Urothelium cell line (cell line): ENCODE measurements at places on chromosomes 7 and 10.

- DNase-seq: no peak
Observed at GRCh38 chr10:48805848-48806247, 121.2 kb downstream of the WDFY4 start.

DNA sequence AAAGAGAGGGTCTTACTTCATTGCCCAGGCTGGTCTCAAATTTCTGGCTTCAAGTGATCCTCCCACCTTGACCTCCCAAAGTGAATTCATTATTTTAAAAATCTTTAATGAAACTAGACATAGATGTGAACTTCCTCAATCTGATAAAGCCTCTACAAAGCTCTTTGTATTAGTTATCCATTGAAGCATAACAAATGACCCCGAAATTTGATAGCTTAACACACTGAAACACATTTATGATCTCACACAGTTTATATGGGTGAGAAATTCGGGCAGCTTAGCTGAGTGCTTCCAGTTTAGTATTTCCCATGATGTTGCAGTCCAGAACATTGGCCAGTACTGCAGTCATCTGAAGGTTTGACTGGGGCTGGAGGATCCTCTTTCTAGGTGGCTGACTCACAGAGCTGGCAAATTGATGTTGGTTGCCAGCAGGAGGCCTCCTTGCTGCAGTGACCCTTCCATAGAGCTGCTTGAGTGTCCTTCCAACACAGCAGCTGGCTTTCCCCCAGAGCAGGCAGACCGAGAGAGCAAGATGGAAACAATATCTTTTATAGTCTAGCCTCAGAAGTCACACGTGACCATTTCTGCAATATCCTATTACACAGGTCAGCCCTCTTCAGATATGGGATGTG lies 16.6 kb upstream of the WNT8B start:
- DNase-seq: no peak

DNA sequence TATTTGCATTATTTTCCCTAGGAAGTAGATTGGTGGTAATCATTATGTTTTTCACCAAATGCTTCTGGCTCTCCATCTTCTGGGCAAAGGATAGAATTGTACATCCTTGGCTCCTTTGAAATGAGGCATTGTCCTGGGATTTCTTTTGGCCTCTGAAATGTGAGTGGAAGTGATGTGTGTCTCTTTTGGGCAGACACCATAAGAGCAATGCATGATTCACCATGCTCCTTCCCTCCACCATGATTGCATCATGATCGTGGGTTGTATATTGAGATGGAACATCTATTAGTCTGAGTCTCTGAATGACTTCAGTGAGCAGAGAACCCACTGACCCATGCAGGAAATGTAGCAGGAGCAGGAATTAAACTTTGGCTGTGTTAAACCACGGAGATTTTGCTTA lies 49.2 kb downstream of the ADRA2A start:
- DNase-seq: no peak

DNA sequence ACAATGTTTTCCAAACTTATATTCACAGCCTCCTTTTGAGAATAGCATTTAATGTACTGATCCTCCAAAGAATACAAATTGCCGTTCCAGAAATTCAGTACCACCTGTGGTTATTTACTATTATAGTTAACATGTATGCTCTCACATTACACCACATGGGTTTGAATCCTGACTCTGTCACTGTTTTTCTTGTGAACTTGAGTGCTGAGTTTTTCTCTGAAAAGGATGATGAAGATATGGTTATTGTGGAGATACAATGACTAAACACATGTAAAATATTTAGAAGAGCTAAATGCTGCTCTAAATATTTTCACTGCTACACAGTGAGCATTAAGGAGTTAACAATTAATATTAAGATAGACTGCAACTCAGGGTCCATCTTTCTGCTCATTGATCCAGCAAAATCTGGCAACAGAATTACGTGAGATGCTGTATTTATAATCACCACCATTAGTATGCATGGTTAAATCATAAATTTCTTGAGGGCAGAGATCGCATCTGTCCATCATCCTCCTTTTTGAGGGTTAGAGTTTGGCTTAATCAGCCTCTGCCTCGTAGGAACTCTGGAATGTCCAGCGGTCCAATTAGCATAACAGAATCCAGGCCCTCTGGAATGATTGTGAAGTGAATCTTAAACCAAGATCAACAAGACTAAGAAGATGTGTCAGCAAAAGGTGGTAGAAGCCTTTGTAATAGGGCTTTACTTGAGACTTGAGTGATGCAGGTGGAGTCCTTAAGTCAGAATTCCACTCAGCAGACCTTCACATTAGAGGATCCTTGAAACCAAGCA lies 152.8 kb downstream of the MACC1 start:
- DNase-seq: peak; percentile 9

- DNase-seq: no peak
Observed at GRCh38 chr7:104267701-104268368, 60.0 kb upstream of the ORC5 start.

DNA sequence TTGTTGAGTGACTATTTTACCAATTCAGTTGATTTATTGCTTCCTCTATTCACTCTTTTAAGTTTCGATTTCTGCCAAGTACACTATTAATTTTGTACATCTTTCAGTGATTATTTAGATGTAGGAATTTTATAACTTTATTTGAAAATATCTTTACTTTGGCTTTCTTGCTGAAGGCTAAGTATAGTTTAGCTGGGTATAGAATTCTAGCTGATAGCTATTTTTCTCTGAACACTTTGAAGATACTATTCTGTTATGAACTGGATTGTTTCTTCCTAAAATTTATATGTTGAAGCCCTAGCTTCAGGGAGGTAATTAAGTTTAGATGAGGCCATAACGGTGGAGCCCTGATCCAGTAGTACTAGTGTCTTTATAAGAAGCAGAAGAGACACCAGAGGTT lies 141.1 kb downstream of the LRMDA start:
- DNase-seq: no peak

DNA sequence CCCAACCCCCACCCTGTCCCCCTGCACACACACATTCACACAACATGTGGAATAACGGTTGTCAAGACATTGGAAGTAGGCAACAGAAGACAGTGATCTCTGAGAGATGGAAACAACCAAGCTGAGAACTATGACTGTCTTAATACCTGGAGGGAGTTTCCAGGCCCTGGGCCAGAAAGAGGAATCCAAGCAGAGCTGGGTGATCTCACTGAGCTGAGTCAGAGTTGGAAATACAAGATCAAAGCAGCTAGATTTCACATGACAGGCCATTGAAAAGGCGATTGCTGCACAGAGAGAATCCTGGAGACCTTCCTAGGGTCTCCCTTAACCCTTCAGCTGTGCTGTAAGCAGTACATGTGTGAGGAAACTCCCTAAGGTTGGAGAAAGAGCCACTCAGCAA lies 165.8 kb upstream of the PRSS1 start:
- peak; percentile 73 for DNase-seq

- peak; percentile 69 for DNase-seq
Observed at GRCh38 chr7:143285470-143285778, 666 bp downstream of the TMEM139 start.

DNA sequence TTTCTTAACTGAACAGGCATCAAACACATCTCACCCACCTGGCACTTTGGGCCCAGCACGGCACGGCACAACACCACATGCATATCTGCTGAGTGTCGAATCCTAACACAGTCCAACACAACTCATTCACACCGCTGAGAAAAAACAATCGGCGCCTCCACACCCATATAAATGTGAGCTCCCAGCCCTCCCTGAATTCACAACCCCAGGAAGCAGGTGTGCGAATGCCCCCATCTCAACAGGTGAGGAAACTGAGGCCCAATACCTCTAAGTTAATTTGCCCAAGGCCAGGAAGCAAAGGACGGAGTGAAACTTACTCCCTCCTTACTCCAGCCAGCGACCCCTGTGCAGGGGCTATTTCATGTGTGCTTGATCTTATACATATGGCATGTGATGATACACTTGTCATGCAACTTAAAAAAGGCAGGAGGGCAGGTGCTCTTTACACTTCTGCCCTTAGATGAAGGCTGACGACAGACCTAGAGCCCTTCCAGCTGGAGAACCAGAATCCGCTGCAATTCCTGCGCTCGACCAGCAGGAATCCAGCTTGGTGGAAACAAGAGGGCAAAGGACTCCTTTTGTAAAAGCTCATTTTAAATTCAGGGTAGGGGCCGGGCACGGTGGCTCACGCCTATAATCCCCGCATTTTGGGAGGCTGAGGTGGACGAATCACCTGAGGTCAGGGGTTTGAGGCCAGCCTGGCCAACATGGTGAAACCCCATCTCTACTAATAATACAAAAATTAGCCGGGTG lies 116.0 kb downstream of the LARP4B start:
- DNase-seq: no peak

GRCh38 chr10:79102498-79102874 lies 33.7 kb downstream of the ZMIZ1 start:
- DNase-seq: peak; percentile 47

DNA sequence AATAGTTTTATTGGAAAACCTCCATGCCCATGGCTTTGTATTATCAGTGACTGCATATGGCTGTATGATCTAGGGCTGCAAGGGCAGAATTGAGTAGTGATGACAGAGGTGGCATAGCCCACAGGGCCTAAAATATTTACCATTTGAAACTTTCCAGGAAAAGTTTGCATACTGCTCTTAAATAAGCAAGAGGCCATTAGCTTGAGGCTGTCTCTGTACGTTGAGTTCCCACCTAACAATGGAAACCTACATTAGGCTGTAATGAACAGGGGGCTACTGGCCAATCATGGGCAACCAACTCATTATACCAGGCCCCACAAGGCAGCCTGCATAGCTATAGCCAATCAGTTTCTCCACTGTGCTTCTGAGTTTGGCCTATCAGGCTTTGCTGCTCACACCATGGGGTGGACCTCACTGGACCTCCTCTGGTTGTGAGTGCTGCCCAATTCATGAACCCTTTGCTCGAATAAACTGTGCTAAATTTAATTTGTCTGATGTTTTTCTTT lies 673 bp upstream of the ST8SIA6 start:
- DNase-seq: no peak

- no peak for DNase-seq
Observed at GRCh38 chr10:31580646-31581045, 261.6 kb downstream of the ZEB1 start.

GRCh38 chr10:102335184-102335583 lies 60.3 kb upstream of the NFKB2 start:
- no peak for DNase-seq

DNA sequence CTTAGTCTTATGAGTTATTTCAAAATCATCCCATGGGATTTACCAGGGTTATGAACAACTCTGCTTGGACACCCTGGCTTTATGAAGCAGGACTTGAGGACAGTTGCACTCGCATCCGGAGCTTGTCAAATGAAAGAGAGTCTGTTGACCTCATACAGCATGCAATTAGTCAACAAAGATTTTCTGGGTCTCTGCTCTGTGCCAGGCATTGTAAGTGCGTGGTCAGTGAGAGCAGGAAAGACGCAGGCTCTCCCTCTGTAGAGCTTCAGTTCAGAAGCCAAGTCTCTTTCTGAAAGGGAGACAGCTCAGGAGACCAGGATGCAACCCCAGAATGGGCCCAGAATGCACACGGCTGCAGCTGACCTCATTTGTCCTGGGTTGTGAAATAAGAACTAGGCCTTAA lies 45.5 kb upstream of the DMBT1 start:
- DNase-seq: no peak

DNA sequence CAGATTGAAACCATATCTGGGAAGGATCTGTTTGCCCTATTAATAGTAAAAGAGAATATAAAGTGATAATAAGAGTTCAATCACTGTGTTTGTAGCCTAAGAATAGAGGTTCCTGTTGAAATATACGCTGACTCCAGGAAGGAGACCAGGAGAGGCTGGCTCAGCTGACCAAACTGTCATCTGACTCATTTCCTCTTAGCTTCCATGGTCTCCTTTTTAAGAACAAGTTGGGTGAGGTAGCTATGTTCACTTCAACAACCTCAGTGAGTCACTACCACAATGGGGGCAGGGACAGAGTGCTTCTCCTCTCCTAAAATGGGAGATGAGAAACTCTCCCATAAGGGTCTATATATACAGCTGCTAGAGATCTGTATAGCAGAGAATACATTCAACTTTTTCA lies 543.3 kb downstream of the CALN1 start:
- DNase-seq: peak; percentile 88

- no peak for DNase-seq
Observed at GRCh38 chr10:123109466-123109865, 26.3 kb upstream of the HMX3 start.

DNA sequence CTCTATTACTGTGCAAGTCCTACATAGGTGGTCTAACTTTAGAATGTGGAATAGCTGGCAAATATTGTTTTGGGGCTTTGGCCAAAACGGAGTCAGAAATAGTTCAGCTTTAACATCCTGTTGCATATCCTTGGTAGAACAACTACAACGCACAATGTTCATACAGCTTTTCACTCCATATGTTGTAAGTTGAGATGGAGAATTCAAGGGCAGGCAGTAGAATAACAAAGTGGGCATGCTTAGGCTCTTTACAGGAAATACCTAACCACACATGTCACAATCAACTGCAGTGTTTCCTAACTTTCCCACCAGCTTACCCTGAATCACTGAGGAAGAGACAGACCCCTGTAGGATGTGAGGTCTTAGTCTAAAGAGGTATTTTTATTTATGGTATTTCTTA lies 122.3 kb downstream of the PPP1R3A start:
- peak; percentile 2 for DNase-seq

GRCh38 chr7:29464753-29465152 lies 98.9 kb upstream of the PRR15 start:
- no peak for DNase-seq

GRCh38 chr7:109898-110556 lies 82.3 kb upstream of the FAM20C start:
- no peak for DNase-seq

GRCh38 chr7:28487487-28487886 lies 75.2 kb downstream of the CREB5 start:
- no peak for DNase-seq

GRCh38 chr7:99115379-99115778 lies 28.5 kb downstream of the SMURF1 start:
- no peak for DNase-seq

DNA sequence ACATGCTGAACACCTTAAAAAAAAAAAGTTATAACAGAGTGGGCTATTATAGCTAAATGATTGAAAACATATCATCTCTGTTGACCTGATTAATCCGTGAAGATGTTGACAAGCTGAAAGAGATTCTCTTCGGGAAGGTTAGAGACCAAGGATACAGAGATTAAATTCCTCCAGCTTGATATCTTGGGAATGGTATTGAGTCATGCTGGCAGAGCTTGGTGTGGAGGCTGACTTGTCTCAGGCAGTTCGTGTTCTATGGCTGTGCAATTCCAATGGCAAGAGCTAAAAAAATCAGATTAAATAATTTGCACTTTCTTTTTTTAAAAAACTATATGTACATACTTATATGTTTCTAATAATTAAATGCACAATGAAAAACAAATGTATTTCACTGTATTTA lies 24.9 kb upstream of the CACNA2D1 start:
- DNase-seq: no peak

- no peak for DNase-seq
Observed at GRCh38 chr10:62153191-62153590, 115.5 kb downstream of the RTKN2 start.

- peak; percentile 90 for DNase-seq
Observed at GRCh38 chr10:70558871-70559810, 43.4 kb downstream of the PRF1 start.

GRCh38 chr10:14579405-14579804 lies 195.3 kb downstream of the FAM107B start:
- no peak for DNase-seq

- no peak for DNase-seq
Observed at GRCh38 chr7:169276-170172, 22.8 kb upstream of the FAM20C start.
